SJCRH30 (cell line): ENCODE measurements at places on chromosomes 5 and 9. TPM values are rescaled to one million over a fixed set of nuclear protein-coding genes. Genes with fewer than 3 reads are reported as not detected.

PCDHB3 gene
- 1.3 and 1.6 TPM in 2 replicates for total RNA-seq

IRGM gene
- not detected in 2 replicates for total RNA-seq

GRXCR2 gene
- not detected in 2 replicates for total RNA-seq

COL23A1 gene
- not detected in 2 replicates for total RNA-seq

GPR151 gene
- total RNA-seq = not detected in 2 replicates

TESK1 gene
- 9.2 and 10.1 TPM in 2 replicates for total RNA-seq

DHFR gene
- 194 and 213 TPM in 2 replicates for total RNA-seq

PCDHAC1 gene
- total RNA-seq = not detected in 2 replicates

CCDC192 gene
- total RNA-seq = not detected in 2 replicates

TMEM161B gene
- total RNA-seq = 18.6 and 24.8 TPM in 2 replicates

MROH2B gene
- total RNA-seq = not detected in 2 replicates

PCDHGB2 gene
- total RNA-seq = 8.9 and 9.8 TPM in 2 replicates

FAM169A gene
- total RNA-seq = 14.4 and 17.9 TPM in 2 replicates

CMBL gene
- total RNA-seq = not detected in 2 replicates

HNRNPK gene
- total RNA-seq = 1,096 and 1,200 TPM in 2 replicates

PCDHA9 gene
- total RNA-seq = 0.02 TPM in 1 of 2 replicates, not detected in the other

CAMK2A gene
- 0.41 and 0.42 TPM in 2 replicates for total RNA-seq

PCDHA4 gene
- not detected in 2 replicates for total RNA-seq

ARL14EPL gene
- total RNA-seq = 0.06 and 0.66 TPM in 2 replicates

GFRA3 gene
- total RNA-seq = 0.15 TPM in 1 of 2 replicates, not detected in the other

CRB2 gene
- 0.08 TPM in 1 of 2 replicates, not detected in the other for total RNA-seq

WDR38 gene
- not detected in 2 replicates for total RNA-seq

FAM153A gene
- 0.41 and 0.83 TPM in 2 replicates for total RNA-seq

FBP2 gene
- total RNA-seq = not detected in 2 replicates
